NCI-H1417 (cell line): ENCODE measurements at places on chromosomes 5 and 9.
A peak's percentile ranks its signal among the peaks of the same experiment; 100 is the strongest.

DNA sequence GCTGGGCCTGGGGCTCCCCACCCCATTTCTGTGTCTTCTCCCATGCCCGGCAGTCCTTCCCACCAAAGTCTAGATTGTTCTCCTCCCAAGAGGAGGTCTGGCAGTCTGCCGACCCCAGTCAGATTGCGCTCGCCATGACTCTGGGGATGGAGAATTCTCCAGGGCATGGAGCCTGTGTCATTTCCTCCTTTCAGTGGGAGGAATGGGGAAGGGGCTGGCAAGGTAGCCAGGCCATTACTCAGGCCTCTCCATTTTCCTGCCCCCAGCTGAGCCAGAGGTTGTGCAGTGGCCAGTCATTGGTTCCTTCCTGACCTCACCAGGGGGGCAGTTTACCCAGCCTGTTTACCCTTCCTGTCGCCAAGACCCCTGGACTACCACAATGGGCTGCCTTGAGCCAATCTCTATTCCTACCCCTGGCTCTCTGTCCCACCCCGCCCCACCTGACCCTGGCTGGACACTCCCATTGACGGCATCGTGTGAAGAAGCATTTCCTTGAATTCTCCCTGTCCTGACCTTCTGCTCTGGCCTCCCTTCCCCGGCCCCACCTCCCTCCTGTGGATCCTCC lies 628 bp downstream of the SYNPO start:
- no peak for DNase-seq

DNA sequence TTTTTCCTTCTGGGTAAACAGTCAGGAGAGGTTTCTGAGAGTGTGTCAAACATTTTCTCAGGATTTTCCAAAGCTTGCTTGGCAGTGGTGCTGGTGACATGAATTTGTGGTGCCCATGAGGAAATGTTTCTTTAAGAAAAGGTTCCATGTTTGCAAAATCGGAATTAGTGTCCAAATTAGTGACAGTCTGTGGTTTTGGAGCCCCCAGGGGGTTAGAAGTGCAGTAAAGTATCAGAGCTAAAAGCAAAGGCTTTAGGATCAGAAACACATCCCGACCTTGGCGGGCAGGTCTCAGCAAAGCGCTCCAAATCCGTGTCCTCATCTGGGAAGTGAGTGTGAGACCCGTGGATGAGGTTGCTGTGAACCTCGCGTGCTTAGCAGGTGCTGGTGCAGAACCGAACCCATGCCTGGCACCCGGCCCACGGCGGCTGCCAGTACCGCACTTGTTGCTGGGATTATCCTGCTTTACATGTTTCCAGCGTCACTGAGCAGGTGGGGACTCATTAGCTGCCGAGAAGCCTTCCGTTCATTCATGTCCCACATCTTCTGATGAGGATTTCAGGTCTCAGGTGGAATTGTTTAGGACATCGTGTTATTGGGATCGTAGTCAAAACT lies 70.8 kb upstream of the COL5A1 start:
- no peak for DNase-seq

GRCh38 chr5:67350185-67350584 lies 153.6 kb upstream of the CD180 start:
- peak; percentile 76 for DNase-seq

- peak; percentile 53 for DNase-seq
Observed at GRCh38 chr5:171629628-171630349, 155.8 kb upstream of the SMIM23 start.

GRCh38 chr5:59380350-59380951 lies 513.1 kb downstream of the PDE4D start:
- DNase-seq = peak; percentile 76

GRCh38 chr5:72767289-72768010 lies 49.0 kb upstream of the TNPO1 start:
- no peak for DNase-seq

DNA sequence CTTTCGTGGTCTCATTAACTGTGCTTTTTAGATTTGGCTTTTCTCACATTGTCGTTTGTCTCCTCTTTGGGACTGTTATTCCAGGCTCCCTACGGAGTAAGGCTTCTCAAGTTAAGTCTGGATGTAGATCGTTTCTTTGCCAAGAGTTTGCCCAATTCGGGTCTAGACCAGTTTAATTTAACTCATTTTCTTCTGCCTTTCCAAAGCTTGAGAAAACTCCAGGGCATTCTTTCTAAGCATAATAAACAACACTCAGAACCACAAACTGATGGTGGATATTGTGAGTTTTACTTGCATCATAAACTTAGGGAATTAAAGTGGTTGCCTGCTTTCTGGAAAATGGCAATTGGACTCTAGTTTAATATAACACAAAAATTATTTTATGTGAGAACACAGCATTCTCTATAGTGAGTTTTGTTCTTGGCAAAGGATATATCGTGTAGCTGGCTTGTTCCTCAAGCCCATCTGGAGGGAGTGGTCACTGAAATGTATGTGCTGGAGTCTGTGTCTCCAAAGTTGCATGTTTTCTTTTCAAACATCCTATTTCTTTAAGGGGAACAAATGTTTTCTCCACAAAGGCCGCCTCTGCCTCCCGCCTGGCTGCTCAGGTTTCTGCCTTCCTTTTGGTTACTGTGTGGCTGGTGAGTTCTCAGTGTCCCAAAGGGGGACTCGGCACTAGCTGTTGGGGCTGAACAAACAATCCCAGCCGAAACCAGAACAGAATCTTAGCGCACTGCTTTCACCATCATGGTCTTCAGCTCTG lies 211.3 kb upstream of the FBN2 start:
- no peak for DNase-seq

DNA sequence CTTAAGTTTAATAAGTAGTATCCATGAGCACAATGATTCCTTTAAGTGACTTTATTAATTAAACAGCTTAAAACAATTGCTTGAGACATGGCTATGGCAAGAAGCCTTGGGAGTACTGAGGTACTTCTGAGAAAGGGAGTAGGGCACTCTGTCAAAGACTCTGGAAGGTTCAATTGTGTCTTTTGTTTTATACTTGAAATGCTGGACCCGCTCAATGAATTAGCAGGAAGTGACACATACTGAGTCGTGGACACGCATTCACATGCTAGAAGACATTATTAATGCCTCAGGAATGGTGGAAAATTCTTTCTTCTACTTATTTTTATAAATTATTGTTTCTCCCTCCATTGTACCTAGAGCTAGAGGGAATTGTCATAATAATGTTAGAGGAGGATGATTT lies 347.3 kb upstream of the ZNF608 start:
- DNase-seq = no peak

DNA sequence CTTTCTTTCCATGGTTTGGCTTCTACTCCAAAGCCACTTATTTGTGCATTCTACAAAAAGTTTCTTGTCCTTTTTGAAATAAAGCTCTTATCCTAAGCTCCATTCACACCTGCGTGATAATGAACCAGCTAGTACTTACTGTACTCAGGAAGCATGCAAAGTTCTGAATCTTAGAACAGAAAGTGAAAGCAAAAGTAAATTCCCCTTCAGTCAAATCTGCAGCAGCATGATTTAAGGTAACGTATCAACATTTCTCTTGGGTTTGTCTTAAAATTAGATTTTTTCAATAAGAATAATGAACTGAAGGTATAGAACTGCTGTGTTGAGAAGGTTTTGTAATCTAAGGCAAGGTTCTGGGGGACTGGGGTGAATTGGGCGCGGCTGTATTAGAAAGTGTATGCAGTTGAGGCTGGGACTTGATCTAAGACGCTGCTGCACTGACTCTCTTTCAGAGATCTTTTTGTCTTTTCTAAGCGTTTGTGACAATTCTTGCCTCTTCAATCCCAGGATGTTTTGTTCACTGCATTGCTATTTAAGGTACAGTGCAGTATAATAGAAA lies at the start of gene ERAP2:
Gene ERAP2 (plus strand): TSS at position 209 of the 559 bp plus-strand sequence. CDS start 3,186 bp downstream, outside the sequence.
- DNase-seq = peak; percentile 45
